ENCODE measurements at places on chromosomes 4 and X.

GRCh38 chr4:61555789-61556188 is 355.7 kb downstream of the ADGRL3 start:
- DNase-seq = peak; percentile 13

DNA sequence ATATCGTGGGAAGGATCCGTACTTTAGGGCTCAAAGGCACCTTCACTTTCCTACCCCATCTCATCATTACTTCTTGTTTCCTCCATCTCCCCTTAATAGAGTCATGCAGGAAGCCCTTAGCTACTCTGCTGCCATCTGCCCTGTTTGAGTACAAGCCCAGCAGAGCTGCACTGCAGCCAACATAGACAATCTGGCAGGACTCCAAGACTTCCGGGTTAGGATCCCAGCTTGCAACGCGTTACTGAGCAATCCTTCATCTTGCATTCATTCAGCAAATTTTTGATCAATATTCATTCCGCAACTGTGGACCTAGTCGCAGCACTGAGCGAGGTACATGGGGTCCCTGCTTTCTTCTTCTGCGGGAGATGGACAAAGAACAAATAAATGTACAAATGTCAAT is 344.9 kb downstream of the BCOR start:
- DNase-seq = peak; percentile 29

- DNase-seq = no peak
These were observed 3.7 kb upstream of the LCORL start for GRCh38 chr4:18025288-18025687.

DNA sequence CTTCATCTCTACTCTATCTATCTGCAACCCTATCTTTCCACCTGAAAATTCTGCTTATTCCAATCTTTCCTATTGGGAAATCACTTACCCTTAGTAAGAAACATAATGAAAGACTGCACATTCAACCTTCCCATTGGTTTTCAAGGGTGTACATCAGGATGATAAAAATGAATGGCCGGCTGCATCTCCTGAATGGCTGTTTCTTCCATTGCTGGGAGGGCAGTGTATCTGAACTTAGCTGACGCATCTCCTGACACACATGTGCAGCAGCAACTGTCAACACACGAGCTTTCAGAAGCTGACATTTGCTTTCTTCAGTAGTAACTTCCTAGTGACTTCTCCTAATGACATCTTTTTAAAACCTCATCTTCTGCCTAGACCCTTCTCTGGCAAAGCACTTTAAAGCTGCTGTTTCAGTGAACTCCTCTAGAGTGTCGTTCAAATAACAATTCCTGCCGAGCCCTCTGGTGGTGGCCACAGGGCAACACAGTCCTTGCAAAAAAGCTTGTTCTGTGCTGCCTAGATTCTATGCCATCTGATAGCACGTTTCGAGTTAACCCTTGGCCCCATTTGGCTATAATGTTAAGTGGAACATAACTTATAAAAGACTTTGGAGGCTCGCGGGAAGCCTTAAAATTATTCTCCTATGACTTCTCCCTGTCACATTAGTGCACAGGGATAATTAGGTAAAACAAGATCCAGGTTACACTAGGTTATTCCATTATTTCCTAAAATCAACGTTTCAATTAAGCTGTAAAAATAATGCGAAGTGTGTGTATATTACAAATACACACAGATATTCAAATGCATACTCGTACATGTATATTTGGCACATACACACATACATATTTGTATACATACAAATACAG is 2340.7 kb downstream of the PCDH7 start:
- DNase-seq = peak; percentile 53

DNA sequence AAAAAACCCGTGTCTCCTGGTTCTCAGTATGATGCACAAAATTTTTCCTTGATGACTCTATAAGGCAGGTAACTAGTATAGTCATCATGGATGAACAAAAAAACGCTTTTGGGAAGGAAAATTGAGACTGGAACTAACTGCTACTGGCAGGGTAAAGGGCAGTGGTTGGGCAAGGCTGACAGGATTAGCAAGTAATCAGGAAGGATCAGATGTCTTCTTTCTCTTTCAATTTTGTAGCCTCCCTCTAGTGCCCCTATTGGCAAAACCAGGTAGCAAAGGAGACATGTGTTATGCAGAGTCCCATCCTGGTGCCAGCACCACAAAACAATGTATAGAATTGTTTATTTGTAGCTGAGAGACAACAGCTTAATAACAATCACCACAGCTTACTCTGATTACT is 12.8 kb upstream of the SLITRK4 start:
- peak; percentile 40 for DNase-seq

DNA sequence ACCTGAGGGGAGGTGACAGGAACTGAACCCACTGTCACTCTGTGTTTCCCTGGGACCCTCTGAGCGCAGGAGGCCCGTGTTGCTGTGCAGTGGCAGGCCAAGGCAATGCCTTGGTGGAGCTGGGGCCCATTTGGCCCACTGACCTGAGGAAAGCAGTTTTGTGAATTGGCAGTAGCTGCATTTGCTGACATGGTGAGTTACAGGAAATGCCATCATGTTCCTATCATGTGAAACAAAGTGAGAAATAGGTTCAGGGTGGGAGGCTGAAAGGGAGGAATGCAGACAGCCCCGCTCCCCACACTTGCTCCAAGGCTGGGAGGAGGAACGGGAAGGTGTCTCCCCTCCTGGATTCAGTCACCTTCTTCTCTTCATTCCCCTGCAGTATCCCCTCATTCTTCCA is 146.1 kb downstream of the PTTG2 start:
- DNase-seq = no peak

- peak; percentile 1 for DNase-seq
These were observed 67.9 kb upstream of the PUDP start for GRCh38 chrX:7215842-7216241.

DNA sequence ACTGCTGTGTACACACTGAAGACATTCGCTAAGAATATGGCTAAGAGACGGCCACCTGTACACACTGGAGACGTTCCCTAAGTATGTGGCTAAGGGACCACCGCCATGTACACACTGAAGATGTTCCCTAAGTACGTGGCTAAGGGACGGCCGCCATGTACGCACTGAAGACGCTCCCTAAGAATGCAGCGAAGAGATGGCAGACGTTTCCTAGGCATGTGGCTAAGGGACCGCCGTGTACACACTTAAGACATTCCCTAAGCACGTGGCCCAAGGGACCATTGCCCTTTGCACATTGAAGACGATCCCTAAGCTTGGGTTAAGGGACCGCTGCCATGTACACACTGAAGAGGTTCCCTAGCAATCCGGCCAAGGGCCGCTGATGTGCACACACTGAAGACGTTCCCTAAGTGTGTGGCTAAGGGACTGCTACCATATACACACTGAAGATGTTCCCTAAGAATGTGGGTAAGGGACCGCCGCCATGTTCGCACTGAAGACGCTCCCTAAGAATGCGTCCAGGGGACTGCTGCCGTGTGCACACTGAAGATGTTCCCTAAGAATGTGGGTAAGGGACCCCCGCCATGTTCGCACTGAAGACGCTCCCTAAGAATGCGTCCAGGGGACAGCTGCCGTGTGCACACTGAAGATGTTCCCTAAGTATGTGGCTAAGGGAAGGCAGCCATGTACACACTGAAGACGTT is 36.7 kb downstream of the DHRSX start:
- no peak for DNase-seq
